ENCODE measurements at places on chromosomes 16 and 17. TPM values are rescaled to one million over a fixed set of nuclear protein-coding genes. Genes with fewer than 3 reads are reported as not detected.

Gene KRT24
- not detected for total RNA-seq

Gene EXOC3L1
- 0.03 TPM for total RNA-seq

Gene NPB
- total RNA-seq = 0.56 TPM

Gene C16orf96
- total RNA-seq = not detected

Gene KRT33A
- not detected for total RNA-seq

Gene KRTAP16-1
- not detected for total RNA-seq

Gene TBC1D3I
- total RNA-seq = 0.29 TPM

Gene ST3GAL2
- total RNA-seq = 26.2 TPM

Gene MEOX1
- total RNA-seq = not detected

Gene ASB16
- total RNA-seq = 0.17 TPM

Gene NOTUM
- 0.31 TPM for total RNA-seq

Gene PIRT
- total RNA-seq = not detected

Gene GCGR
- 0.26 TPM for total RNA-seq

Gene GPS1
- 117 TPM for total RNA-seq

Gene TNFRSF17
- not detected for total RNA-seq

Gene GAS2L2
- total RNA-seq = 0.11 TPM

Gene PRDM7
- 0.03 TPM for total RNA-seq

Gene CCDC154
- total RNA-seq = 0.57 TPM

Gene STAT5B
- 30.7 TPM for total RNA-seq

Gene HASPIN
- total RNA-seq = 15.7 TPM

Gene SLC2A4
- 0.16 TPM for total RNA-seq
